ENCODE measurements at places on chromosomes 1 and 21. TPM values are rescaled to one million over a fixed set of nuclear protein-coding genes. Genes with fewer than 3 reads are reported as not detected.

Gene SMG7
- 36.7 TPM for total RNA-seq

Gene SPOCD1
- total RNA-seq: 4.4 TPM

Gene VWA5B1
- total RNA-seq: not detected

Gene CCDC30
- 0.64 TPM for total RNA-seq

Gene C1orf94
- not detected for total RNA-seq

Gene CTSS
- 15.2 TPM for total RNA-seq

Gene NES
- 1.4 TPM for total RNA-seq

Gene B3GALT5
- 0.19 TPM for total RNA-seq

Gene PLA2G2F
- total RNA-seq: not detected

Measured in A549 treated with GW870086 at 1 μM for 4 hours (cell line).